ENCODE measurements at places on chromosomes 5 and 9. TPM values are rescaled to one million over a fixed set of nuclear protein-coding genes. Genes with fewer than 3 reads are reported as not detected.

The GFI1B gene
- 1.0 TPM for polyA plus RNA-seq

The ARL14EPL gene
- polyA plus RNA-seq, result not detected

The GPR151 gene
- not detected for polyA plus RNA-seq

DNA sequence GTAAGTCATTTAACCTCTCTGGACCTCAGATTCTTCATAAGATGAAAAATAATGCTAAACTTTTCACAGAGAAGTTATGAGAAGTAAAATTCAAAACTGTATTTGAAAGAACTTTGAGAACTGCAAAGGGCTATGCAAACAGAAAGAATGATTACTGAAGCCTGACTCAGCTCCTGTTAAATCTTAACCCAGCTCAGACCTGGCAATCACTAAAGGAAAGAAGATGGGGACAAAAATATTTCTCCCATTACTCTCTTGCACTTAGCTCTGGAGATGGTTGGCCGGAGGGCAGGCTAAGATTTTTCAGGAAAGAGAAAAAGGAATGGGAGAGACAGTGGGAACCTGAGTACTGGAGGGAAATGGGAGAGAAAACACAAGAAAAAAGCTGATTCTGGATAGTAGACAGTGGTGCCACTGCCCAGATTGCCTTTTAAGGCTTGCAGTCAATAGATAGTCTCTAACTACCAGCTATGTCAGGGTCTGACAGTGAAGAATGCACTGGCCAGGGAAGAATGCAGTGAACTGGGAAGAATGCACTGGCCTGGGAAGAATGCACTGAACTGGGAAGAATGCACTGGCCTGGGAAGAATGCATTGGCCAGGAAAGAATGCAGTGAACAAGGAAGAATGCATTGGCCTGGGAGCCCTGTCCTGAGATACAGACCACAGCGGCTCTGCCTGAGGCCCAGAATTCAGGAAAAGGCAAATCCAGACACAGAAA, 25.2 kb upstream of the CEMIP2 start:
- no peak for DNase-seq

DNA sequence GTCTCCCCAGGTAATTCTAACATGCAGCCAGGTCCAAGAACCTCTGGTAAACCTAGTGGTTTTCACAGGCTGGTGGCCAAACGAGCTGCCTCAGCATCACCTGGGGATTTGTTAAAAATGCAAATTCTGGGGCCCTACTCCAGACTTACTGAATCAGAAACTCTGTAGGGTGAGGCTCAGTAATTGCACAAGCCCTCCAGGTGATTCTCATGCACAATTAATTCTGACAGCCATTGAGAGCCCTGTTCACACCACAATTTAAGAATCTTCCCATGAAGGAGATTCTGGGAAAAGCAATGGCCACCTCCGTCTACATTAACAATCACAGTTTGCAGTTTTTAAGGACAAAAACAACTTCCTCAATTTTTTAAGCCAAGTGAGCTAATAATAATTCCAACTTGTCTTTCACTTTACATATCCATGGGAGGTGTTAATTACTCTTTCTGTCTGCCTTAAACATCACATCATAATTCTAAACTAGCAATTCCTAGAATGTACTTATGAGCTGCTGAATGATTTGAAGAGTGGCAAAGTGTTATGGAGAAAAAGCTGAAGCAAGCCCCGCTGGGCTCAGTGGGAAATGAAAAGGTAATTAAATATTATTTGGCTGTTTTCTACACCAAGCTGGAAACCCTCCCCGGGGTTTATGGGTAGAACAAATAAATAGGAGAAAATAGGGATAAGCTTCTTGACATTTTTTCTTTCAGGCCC, 70.0 kb downstream of the GLDC start:
- no peak for DNase-seq

DNA sequence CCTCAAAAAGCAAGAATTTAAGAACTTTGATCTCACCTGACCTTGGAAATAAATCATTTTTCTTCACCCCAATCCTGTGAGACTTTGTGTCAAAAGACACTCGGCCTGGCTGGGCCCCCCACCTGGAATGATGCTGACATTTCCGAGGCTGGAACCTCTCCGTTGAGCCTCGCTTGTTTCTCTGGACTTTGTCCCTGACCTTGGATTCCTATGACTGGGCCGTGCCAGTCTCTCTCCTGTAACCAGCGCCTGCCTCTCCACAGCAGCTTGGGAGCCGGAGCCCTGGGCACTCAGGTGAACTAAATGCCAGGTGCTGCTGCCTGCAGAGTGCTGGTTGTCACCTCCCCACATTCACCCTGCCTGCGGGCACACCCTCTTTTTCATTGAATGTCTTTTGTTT, 62.7 kb downstream of the RETREG1 start:
- DNase-seq, result no peak

GRCh38 chr9:2016408-2017330, 1.5 kb downstream of the SMARCA2 start:
- peak; percentile 37 for DNase-seq

- no peak for DNase-seq
Observed at GRCh38 chr9:129857207-129857606, 21.9 kb downstream of the USP20 start.

DNA sequence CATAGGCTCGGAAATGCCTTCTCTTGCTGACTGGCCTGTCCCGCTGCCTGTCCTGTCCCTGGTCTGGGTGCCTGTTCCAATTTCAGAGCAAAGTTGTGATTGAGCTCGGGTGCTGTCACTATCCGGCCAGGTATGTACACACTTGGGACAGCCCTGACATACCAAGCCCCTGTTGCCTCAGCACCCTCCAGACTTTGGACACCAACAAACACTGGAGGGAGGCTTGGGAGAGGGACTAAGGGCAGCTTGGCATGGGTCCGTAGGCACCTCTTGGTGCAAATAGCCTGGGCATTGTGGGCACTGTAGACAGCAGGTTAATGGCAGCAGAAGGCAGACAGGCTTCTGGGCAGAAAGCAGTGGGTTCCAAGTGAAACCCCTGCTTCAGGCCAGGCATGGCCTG, 86.3 kb upstream of the SEMA6A start:
- DNase-seq, result no peak

Data from left renal cortex interstitium (tissue), 4 donors.